ENCODE measurements at places on chromosomes 1 and 21.

GRCh38 chr1:43934101-43934985, 742 bp downstream of the ARTN start:
- DNase-seq, result peak; percentile 64

- no peak for DNase-seq
Observed at GRCh38 chr21:22763442-22763841, 1765.2 kb downstream of the NCAM2 start.

DNA sequence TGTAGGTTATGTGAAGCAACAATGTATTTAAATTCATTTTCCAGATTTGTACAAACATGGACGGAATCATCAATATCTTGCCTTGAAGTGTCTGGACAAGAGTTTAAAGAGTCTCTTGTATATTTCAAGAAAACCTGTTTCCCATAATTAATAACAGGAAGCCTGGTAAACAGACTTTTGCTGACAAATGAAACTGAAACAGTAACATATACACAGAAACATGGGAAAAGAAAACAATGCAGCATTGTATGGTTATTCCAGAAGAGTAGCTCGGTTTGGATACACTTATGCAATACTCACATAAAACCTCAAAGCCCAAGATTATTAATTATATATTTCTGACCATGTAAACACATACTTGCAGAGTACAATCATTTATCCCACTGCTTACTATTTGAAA, 265.5 kb downstream of the PTPRC start:
- no peak for DNase-seq

GRCh38 chr1:35656148-35656862, 15.0 kb upstream of the PSMB2 start:
- DNase-seq, result no peak

GRCh38 chr1:169001353-169001752, 105.1 kb upstream of the ATP1B1 start:
- no peak for DNase-seq

DNA sequence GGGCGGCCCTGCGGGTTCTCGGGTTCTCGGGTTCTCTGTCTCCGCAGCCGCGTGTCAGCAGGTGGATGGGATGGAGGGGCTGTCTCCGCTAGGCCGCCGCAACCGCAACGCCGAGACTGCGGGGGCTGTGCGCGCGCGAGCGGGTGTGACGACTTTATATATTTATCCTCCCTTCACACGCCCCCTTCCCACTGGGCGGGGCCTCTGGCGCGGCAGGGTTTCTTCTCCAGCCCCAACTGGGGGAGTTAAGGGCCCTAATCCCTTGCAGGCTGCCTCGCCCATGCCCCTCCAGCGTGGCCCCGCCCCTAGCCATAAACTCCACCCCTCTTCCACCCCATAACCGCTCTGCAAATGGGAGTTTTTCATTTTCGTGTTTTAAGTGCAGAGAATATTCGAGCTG, 3.4 kb downstream of the IGSF21 start:
- no peak for DNase-seq

DNA sequence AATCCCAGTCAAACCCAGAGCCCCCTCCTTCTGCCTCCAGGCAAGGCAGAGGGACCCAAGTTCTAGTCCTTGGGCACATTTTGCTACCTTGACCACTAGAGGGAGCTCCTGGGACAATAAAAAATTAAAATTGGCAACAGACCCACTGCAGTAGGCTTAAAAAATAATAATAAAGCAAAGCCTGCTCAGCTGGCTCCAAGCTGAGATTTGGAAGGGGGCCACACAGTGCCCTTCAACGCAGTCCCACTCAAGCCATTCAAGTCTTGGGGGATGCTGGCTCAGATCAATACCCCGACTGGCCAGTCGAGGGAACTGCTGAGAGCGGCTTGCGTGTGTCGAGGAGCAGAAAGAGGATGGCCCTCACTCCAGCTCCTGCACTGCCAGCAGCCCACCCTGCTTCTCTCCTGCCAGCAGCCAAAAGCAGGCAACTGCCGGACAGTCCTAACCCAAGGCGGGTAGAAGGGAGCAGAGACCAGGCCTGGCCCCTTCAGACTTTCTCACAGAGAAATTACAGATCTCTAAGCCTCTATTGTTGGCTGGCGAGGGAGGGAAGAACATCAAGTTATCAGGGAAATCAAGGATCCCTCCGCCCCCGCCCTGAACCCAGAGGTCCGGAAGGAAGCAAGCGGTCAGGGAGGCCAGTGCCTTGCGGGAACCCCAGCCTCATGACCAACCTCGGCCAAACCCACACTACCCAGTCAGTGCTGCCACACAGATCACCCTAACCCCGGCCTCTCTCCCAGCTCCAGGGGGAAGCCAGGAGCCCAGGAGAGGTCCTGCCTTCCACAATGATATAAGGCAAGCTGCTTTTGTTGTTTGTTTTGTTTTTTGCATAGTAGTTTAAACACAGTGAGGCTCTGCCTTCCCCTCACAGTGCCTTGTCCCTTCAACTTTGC, 4.9 kb upstream of the ALDH4A1 start:
- peak; percentile 70 for DNase-seq

GRCh38 chr1:207933205-207933800, 22.4 kb upstream of the CD34 start:
- no peak for DNase-seq

- DNase-seq, result no peak
Observed at GRCh38 chr1:114290341-114290740, 136.7 kb upstream of the SYT6 start.

DNA sequence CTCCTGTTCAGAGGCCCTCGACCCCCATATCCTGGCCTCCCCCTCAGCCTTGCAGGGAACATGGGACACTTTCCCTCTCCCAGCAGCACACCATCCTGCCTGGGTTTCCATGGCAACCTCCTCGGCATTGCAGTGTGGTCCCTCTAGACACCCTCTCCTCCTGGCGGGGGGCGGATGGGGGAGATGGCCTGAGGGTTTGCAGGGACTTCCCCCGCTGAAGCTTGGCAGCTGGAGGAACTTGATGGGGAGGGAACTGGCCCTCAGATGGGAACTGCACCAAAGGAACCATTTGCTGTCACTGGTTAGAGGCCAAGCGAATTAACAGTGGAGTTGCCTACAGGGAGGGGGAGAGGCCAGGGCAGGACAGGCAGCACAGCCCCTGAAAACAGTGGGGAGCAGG, 28.7 kb downstream of the RIMS3 start:
- DNase-seq, result no peak

- DNase-seq, result no peak
Observed at GRCh38 chr1:180376253-180376652, 126.1 kb downstream of the ACBD6 start.

- no peak for DNase-seq
Observed at GRCh38 chr1:105914403-105914802, 1142.1 kb upstream of the PRMT6 start.

DNA sequence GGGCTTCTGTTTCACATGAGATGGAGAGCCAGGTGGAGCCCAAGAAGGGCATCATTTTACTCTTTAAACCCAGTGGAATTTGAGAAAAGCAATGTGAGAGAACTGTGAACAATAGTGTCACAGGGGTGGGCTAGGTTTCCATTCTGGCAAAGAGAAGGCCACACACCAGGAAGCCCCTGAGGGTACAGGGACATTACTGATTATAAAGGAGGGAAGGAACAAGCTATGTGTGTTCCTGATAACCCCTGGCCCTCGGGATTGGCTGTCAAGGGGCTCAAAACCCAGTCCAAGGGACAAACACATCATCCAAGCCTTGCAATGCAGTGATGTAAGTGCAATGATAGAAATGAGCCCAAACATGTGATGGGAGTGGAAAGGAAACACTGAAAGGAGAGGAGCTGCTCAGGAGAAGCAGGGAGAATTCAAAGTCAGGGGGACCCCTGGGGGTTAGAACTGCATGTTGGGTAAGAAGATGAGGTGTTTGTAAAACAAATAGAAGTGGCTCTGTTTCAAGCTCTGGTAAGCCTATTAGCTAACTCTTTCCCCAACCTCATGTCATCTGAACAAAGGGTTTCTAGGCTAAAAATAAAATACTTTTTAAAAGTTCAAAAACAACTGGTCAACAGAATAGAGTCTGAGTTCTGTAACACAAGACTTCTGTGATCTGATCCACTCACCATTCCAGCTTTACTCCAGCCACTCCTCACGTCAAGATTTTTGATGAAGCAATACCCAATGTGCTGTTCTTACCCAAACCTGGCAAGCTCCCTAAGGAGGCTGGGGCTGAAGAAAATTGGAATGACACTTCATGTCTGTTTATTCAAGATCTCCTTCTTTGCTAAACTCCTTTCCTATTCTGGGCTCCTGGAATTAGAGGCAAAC, 51.1 kb upstream of the IL12RB2 start:
- DNase-seq, result no peak

DNA sequence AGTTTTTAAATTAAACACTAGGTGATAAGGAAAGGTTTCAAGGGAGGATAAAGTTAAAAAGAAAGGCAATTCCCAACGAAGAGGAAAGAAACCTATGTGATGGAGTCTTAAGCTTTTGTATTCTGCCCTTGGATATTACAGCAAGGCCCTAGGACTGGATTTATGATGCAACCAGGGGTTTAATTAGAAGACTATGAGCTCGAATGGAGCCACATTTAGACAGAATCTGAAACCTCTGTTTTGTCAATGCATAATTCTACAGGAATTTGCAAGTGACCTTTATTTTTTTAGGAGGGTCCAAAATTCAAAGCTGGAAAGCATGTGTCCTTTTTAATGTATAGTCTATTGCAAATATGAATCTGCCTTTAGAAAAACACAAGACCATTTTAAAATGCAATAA, 37.9 kb downstream of the TGFB2 start:
- DNase-seq, result no peak

GRCh38 chr1:94096797-94097549, 24.0 kb downstream of the ABCA4 start:
- peak; percentile 53 for DNase-seq

- DNase-seq, result no peak
Observed at GRCh38 chr1:238409191-238409850, 518.6 kb upstream of the ZP4 start.

DNA sequence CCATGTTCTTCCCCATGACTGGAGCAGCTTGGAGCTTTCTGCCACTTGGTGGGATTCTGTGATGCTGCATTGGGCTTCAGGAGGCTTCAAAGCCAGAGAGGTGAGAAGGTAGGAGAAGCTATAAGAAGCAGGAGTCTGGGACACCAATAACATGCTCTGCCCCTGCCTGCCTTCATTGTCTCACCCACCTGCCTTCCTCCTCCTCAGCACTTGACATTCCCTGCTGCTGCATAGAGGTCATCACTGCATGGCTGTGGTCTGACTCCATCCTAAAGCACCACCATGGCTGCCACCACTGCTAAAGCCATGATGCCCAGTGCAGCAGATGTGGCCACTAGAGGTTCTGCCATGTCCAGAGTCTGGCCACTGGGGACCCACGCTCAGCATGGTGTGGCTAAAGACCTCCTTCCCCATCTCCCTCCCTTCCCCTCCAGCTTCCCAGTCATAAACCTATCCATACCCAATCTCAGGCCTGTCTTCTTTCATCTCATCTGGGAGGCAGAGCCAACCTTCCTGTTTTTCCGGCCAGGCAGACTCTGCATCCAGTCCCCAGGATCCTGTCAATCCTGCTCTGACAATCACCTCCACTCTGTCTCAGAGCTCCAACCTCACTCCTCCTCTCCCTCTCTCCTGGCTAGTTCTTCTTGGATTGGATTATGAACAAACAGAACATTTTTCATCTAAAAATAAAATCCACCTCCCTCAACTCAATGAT, 285.1 kb upstream of the POU3F1 start:
- no peak for DNase-seq

- no peak for DNase-seq
Observed at GRCh38 chr1:15028616-15029015, 124.9 kb upstream of the TMEM51 start.

DNA sequence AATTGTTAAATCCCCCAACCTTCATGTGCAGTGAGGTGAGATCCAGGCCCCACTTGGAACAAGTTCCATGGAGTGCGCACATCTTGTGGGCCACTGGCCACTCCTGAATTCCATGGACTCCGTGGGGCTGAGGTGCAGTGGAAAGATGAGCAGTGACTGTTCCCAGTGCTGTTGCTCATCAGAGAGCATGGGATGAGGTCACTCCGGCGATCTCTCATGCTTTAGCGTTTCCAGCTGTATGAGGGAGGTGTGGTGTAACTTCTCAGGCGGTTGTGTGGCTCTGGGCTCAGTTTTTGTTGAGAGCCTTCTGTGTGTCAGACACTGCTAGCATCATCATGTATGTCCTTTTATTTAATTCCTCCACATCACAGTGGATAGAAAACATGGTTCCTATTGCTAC, 96.2 kb downstream of the GALNT2 start:
- peak; percentile 33 for DNase-seq

- DNase-seq, result peak; percentile 41
Observed at GRCh38 chr1:34790985-34791384, 1.8 kb upstream of the GJA4 start.

GRCh38 chr1:14055442-14056223, 355.6 kb downstream of the PRDM2 start:
- no peak for DNase-seq

- DNase-seq, result no peak
Observed at GRCh38 chr1:193555662-193556441, 369.4 kb upstream of the B3GALT2 start.

- no peak for DNase-seq
Observed at GRCh38 chr1:147611021-147611426, 59.3 kb downstream of the ACP6 start.

- DNase-seq, result no peak
Observed at GRCh38 chr1:161185732-161186311, 8.5 kb upstream of the B4GALT3 start.

DNA sequence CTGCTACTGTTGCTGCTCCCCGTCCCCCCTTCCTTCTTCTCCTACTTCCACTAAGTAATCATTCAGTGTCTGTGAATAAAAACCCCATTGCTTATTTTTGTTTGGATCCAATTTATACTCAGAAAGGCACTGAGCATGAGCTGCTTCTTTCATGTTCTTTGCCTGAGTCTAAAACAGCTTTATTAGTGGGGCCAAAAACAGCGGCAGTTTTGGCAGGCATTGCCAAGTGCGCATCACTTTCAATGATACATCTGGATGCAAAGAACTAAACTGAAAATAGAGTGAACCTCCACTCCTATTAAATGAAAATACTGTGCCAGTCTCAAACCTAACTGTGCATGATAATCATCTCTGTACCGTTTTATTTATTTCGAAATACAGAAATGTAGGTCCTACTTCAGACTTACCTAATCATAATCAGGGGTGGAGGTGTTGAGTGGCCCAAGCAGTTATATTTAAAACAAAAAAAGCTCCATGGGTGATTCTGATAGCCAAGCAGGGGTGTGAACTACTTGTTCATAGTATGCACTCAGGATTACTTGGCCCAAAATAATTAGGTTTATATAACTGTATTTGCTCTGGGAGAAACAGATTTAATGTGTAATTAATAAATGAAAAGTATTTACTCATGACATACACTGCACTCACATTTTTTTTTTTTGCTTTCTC, 48.4 kb downstream of the NEK7 start:
- DNase-seq, result no peak

DNA sequence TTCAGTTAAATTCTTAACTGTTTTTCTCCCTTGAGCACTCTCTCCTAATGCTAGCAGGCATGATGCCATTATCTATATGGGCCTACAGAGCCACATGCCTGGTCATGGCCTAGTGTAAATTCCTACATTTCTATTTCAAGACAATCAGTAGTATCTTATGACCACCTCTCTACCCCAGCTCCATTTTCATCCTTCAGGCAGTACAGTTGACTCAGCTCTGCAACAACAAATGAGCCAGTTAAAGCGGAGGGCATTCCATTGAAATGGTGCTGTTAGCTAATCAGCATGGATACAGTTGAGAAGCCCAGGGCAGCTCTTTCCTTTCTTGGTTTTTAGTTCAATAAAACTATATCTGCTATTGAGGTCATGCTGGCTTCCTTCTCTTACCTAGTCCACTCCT, 150.0 kb downstream of the PPP1R12B start:
- DNase-seq, result no peak

GRCh38 chr1:216555653-216556052, 132.4 kb upstream of the USH2A start:
- no peak for DNase-seq
